ENCODE measurements at places on chromosomes 2 and 18. TPM values are rescaled to one million over a fixed set of nuclear protein-coding genes. Genes with fewer than 3 reads are reported as not detected.

CNGA3 gene
- not detected for total RNA-seq

WDPCP gene
- 3.8 TPM for total RNA-seq

ZNF532 gene
- 23.8 TPM for total RNA-seq

PTPRN gene
- total RNA-seq = 1.1 TPM

C2orf66 gene
- 0.14 TPM for total RNA-seq

IL1A gene
- total RNA-seq = 0.23 TPM

VWC2L gene
- total RNA-seq = not detected

STPG4 gene
- not detected for total RNA-seq

ATP8B1 gene
- 6.8 TPM for total RNA-seq

STK17B gene
- 7.8 TPM for total RNA-seq

CFAP221 gene
- total RNA-seq = 0.22 TPM

TRPM8 gene
- 0.15 TPM for total RNA-seq

WIPF1 gene
- total RNA-seq = 25.2 TPM

KCNG3 gene
- 0.70 TPM for total RNA-seq

Data from A549 treated with Mapracorat at 1 μM for 4 hours (cell line).